ENCODE measurements at places on chromosomes 13 and 19.

DNA sequence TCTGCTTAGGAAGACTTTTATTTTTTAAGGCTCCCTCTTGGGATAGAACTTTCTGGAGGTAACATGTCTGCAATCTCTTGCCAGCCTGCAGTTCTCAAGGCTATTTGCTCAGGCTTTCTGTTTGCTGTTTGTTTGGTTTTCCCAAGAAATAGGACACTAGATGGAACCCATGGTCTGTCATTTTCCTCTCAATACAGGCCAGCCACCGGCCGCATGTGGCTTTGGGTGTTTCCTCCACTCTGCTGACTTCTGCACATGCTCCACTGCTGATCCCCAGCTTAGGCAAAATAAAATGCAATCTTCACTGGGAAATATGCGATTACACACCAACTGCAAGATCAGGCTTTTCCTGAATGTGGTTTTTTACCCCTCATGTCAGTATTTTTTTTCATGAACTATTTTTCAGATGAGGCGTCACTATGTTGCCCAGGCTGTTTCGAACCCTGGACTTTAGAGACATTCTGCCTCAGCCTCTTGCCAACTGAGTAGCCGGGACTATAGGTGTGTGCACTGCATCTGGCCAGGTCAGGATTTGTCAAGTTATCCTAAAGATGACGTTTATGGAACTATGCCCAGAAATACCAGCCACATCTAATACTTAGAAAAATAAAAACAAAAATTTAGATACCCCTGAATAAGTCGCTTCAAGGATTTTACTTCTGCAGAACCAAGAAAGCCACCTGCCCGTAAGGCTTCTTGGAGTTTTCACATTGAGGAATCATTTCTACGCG lies 94.3 kb upstream of the PABPC3 start:
- no peak for DNase-seq

GRCh38 chr13:51785712-51786424 lies 18.1 kb downstream of the DHRS12 start:
- peak; percentile 92 for DNase-seq

GRCh38 chr13:23898101-23898500 lies 799 bp upstream of the C1QTNF9B start:
- DNase-seq, result no peak

GRCh38 chr13:44575741-44576350 lies at the start of gene TSC22D1:
Gene TSC22D1, minus strand, starts transcription at chr13:44576330. Its CDS starts 256 bp downstream, at chr13:44576074.
- peak; percentile 88 for DNase-seq

- peak; percentile 65 for DNase-seq
Measured at GRCh38 chr13:112756967-112757758, 67.3 kb downstream of the ATP11A start.

GRCh38 chr13:74732736-74733385 lies 598.7 kb upstream of the KLF12 start:
- DNase-seq, result no peak

GRCh38 chr19:2255112-2255845 lies 938 bp downstream of the JSRP1 start:
- no peak for DNase-seq

DNA sequence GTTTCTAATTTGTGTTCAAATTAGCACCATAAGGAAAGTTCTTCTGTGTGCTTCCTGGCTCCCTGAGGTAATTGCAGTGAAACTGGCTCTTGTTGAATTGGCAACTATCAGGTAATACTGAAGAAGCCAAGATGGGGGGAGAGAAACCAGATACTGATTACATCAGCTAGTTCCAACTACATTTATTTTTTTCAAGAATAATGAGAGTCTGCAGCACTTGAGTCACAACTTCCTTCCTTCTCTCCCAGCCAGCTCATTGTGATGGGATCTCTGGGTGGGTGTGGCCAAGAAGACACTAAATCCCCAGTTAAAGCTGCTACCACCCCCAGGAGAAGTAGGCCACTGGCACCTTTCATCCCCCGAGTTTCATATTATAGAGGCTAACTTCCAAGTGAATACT lies 100.7 kb upstream of the RXFP2 start:
- no peak for DNase-seq

- peak; percentile 46 for DNase-seq
Measured at GRCh38 chr19:37920591-37921450, 13.8 kb downstream of the SIPA1L3 start.

- DNase-seq, result peak; percentile 98
Measured at GRCh38 chr19:52048555-52049501, at the start of gene ZNF432. Gene ZNF432, minus strand, starts transcription at chr19:52048838. Its CDS starts 1,970 bp downstream, at chr19:52046868.

Data from retina (tissue), 1 donor.